ENCODE measurements at places on chromosomes 6 and 20. TPM values are rescaled to one million over a fixed set of nuclear protein-coding genes. Genes with fewer than 3 reads are reported as not detected.

PBOV1 gene
- total RNA-seq, result not detected

RIMS1 gene
- not detected for total RNA-seq

MACROD2 gene
- total RNA-seq, result not detected

- DNase-seq, result peak; percentile 59
Observed at GRCh38 chr6:27684264-27685211, 211.6 kb upstream of the ZNF184 start.

- no peak for DNase-seq
Observed at GRCh38 chr20:57433657-57434389, 42.6 kb downstream of the RBM38 start.

GRCh38 chr6:15518878-15519277 lies 143.9 kb downstream of the DTNBP1 start:
- DNase-seq, result no peak

Data from activated naive CD4-positive, alpha-beta T cell treated with anti-CD3 and anti-CD28 coated beads, Interleukin-2, amount 50 U/mL, for 72 hours (primary cell).